ENCODE measurements at places on chromosomes 1 and 21.

DNA sequence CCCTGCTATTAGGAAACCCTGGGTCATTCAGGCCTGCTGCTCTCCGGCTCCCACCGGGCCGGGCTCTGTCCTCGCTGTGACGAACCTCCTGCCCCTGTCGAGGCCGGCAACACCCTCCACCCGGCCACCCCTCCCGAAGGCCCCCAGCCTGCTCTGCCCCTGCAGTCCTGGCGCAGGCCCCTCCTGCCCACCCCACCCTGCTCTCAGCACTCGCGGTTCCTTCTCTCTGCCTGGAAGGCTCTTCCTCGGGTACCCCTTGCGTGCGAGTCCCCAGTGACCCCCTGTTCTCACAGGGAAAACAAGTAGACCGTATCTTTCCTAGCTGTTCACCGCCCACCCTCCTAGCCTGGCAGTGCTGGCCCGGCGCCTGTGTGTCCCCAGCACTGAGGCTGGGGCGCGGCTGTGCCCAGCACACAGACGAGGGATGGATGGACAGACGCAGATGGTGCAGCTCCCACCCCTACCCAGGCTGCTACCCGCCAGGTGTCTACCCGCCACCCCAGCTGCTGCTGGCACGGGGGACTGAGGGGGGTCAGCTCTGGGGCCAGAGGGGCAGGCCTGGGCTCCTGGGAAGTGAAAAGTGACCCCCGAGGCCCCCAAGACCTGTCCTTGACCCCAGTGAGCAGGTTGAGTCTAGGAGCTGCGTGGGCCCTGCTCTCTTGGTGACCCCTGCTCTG lies 3.1 kb upstream of the VWA1 start:
- DNase-seq = no peak

DNA sequence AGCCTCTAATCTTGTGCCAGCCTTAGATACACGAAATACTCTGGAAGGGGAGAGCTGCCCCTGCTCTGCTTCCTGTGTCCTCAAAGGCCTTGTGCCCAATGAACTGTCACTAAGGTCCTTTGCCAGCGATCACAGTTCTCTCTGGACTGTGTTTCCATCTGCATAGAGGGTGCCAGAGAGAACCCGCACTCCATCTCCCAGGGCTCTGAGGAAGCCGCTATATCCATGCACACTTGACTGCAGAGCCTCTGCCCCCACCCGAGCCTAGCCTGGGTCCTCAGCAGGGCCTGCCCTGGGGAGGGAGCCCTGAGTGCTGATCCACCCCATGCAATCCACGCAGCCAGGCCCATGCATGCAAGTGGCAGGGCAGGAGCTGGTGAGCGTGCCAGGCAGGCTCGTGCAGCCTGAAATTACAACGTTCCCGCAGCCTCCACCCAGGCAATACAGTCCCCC lies 30.6 kb upstream of the KIF21B start:
- no peak for DNase-seq

- DNase-seq = no peak
These were observed 11.8 kb downstream of the RCC1 start for GRCh38 chr1:28517649-28517999.

DNA sequence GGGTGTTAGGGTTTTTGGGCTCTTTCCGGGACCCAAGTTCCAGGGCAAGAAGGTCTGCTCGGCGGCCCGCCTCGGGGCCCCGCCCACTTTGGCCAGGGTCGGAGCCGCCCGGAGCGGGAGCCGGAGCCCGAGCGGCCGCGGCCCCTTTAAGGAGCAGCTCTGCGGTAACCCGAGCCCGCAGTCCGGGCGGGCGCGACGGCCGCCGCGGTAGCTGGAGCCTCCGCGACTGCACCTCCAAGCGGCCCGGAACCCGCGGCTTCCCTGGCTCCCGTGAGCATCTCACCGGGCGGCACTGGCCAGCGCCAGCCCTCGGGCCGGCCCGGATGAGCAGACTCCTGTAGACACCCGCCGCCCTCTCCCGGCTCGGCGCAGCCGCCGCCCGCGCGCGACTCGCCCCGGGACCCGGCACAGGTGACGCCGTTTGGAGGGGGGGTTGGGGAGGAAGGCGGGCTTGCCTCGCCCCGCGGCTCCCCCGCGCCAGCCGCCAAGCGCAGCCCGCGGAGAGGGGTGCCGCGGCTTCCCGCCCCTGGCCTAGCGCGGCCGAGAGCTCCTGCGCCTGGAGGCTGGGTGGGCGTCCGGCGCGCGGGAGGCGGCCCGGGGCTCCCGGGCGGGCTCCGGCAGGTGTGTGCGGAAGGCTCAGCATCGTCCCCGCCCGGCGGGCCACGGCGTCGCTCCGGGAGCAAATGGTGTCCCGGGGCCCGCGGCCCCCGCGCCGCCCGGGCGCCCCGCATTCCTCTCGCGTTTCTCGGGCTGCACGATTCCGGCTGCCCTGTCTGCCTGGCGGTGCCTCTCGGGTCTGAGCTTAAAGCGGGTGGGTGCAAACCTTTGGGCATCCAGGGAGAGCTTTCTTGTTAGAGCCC lies at the start of gene TLCD4:
TLCD4 (plus strand) TSS at position 149 of the 860 bp plus-strand sequence. CDS start 26,547 bp downstream, outside the sequence.
- peak; percentile 21 for DNase-seq

- DNase-seq = no peak
These were observed 55.9 kb downstream of the CAMSAP2 start for GRCh38 chr1:200794506-200795065.

Data from CD4-positive, alpha-beta T cell treated with Interferon gamma for 1 hour (primary cell).